Activated T-cell treated with anti-CD3 and anti-CD28 coated beads, Interleukin-2, amount 50 U/mL, for 4 hours (primary cell): ENCODE measurements at places on chromosomes 2 and 18. TPM values are rescaled to one million over a fixed set of nuclear protein-coding genes. Genes with fewer than 3 reads are reported as not detected.

Gene HOXD1
- total RNA-seq: not detected

Gene AGXT
- total RNA-seq: 0.34 TPM

Gene IL36B
- not detected for total RNA-seq

Gene PLEK
- total RNA-seq: 2.6 TPM

Gene SNORC
- total RNA-seq: 1.2 TPM

Gene MSTN
- total RNA-seq: not detected

Gene DPYSL5
- total RNA-seq: not detected

Gene PPP1R1C
- not detected for total RNA-seq

Gene DCDC2C
- total RNA-seq: not detected

Gene KIF1A
- 4.5 TPM for total RNA-seq

Gene KCNG2
- not detected for total RNA-seq

Gene SOCS6
- total RNA-seq: 0.81 TPM

Gene GNLY
- total RNA-seq: 26.5 TPM

Gene C1GALT1C1L
- 0.34 TPM for total RNA-seq

DNA sequence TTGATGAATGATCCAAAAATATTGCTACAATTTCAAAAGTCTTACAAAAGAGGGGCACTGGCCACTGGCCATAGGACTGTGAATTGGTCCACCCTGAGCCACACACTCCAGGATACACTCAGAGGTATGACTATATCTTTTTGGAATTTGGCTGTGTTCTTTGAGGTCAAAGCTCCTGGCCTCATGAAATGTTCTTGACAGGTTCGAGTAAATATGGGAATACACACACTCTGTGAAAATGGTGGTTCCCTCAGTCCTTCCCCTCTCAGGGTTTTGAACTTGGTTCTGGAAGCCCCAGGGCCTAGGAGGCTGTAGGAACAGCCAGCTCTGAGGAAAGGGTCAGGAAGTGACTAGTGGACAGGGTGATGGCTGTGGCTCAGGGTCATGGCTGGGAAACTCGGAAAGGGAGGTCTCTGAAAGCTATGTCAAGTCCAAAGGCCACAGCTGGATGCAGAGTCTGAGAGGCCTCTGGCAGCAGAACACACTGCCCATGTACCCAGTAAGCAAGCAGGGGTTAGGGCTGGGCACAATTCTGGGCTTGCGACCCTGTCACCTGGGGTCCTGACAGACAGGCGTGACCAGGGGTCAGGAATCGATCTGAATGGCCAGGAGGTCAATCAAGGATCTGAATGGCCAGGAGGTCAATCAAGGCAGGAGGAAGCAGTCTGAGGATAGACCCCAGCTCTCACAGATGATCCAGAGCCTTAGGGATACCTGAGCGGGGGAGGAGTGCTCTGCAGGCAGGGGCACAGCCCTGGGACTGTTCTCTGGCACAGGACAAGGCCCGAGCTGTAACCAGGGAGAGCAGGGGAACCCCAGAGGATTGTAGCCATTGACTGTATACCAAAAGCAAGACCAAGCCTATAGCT lies 223.4 kb upstream of the SMAD2 start:
- no peak for DNase-seq

DNA sequence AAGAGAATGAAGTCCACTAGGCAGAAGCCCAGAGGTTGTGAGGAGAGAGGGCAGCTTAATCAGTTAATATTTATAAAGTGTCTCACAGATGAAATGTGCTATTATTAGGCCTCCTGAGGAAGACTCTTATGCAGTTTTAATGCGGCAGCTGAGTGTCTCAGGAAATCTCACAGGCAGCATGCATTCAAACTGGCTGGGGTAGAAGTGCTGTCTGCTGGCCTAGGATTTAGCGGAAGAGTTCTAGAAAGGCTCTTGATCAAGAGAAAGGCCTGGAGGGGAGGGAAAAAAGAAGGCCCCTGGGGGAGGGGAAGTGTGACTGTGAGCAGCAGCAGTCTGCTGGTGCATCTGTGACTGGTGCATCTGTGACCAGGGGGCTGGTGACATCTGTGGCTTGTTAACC lies 133.0 kb downstream of the FSHR start:
- no peak for DNase-seq

DNA sequence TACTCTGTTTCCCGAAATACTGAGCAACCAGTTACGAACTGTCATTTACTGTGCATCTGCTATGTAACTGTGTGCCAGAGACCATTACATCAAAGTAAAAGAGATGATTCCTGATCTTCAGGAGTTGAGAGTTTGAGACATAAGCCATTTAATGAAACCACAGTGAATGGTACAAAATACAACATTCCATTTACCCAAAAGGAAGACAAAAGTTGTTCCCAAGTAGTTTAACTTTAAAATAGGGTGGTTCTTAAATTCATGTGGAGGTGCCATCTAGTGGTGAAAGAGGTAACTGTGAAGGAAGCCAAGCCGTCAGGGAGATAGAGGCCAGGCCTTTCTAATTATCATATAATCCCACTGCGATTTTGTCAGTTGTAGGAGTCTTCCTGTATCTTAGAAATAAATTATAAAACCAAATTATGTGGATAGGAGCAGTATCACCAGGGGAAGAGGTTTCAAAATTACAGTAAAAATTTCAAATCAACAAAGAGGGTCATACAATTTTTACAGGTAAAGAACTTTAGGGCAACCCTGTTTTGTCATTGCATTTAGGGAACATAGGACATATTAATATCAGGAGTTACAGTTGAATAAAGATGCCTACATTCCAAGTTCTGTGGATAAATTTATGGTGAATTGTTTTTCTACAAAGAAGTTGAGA lies 67.7 kb downstream of the EPAS1 start:
- DNase-seq: peak; percentile 21

GRCh38 chr2:71685941-71686611 lies 232.7 kb downstream of the DYSF start:
- no peak for DNase-seq

DNA sequence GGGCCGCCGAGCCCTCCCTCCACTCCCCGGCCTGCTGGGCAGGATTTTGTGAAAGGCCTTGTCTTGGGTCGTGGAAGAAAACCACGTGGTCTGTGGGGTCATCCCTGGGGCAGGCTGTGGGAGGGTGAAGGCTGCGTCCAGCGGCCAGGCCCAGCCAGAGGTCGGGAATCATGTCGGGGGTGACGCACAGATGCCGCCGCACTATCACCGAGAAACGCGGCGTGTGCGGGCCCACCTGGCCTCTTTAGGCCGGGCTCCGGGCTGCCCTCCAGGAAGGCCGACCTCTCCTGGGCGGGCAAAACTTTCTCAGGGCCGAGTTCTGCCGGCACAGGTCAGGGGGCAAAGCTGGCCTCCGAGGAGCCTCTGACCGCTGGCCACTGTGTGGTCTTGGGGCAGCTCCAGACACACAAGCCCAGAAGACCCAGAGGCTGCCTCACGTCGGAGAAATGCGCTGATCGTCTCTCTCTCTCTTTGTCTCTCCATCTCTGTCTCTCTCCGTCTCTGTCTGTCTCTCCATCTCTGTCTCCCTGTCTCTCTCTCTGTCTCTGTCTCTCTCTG lies 28.4 kb downstream of the NFATC1 start:
- no peak for DNase-seq

DNA sequence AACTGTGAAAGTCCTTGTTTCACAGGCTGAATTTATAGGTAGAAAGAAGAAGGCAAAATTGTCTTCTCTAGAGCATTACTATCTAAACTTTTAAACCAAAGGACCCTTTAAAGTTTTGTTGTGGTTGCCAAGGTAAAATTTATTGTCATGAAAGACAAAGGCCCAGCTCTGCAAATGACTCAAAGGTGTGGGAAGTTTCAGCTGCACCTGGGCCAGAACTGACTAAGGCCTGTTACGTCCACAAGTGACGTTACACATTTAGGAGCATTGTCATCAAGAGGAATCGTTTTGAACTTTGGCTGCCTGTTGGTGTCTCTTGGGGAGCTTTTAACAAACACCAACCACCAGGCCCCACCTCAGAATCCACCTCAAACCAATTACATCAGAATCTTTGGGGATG lies 8.1 kb upstream of the DSC3 start:
- no peak for DNase-seq

- DNase-seq: no peak
Measured at GRCh38 chr2:191857259-191857805, 10.4 kb upstream of the CAVIN2 start.

- no peak for DNase-seq
Measured at GRCh38 chr2:160006475-160006874, 55.9 kb downstream of the PLA2R1 start.

DNA sequence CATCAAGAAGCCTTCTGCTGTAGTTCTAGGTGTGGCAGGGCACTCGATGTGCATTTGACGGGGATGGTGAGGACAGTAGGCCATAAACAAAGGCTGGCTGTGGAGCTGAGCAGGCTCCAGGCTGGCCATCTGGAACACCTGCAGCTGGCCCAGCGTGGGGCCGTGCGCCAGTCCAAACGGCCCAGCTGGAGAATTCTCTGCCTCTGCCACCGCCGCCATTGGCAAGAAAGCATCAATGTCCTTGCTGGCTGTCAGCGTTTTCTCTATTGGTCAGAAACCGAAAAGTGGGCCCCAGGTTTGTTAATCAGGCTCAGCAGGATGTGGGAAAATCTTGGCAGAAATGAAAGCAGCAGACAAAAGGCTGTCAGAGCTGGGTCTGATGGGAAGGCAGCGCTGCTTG lies 24.0 kb upstream of the CTIF start:
- no peak for DNase-seq

DNA sequence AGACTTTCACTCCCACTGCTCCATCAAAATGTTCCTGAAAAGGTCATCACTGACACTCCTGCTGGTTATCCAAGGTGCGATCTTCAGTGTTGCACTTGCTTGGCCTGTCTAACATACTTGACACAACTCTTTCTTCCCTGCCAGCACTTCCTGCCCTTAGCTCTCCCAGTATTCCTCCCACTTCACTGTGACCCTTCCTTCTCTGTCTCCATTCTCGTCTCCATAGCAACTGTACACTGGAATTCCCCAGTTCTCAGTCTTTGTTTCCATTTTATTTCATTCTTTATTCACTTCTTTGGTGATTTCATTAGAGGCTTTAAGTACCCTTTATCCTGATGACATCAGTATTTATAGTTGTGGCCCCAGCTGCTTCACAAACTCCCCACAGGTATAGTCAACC lies 333.0 kb downstream of the IRS1 start:
- DNase-seq: no peak

GRCh38 chr2:125386074-125386473 lies 1269.9 kb upstream of the GYPC start:
- DNase-seq: no peak

DNA sequence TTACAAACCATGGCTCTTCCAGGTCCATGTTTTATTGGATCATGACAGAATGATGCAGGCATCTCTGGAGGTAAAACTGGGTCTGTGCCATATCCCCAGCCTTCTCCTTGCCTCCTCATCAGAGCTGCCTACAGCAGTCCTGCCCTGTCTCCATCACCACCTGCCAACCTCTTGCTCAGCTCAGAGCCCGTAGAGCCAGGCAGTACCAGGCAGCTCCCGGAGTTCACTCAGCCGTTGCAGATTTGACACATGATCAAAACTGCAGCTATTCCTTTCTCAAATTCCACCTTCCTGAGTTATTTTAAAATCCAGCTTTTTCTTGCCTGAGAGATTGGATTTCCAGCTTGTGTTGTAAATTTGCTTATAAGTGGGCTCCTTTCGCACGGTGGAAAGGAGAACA lies 218.2 kb upstream of the CELF4 start:
- DNase-seq: no peak

GRCh38 chr2:240569998-240570530 lies 1.8 kb downstream of the RNPEPL1 start:
- no peak for DNase-seq

DNA sequence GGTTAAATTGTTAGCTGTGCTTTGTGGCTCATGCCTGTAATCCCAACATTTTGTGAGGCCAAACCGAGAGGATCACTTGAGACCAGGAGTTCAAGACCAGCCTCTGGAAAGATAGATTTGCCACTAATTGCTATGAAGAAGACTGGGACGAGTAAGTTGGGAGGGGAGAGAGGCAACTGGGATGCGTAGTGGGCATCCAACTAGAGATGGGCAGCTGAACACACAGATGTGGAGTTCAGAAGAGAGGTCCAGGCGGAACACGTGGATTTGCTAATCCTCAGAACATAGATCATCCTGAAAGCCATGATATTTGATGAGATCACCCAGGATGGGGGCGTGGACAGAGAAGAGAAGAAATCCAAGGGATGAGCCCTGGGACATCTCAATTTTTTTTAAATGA lies 48.7 kb downstream of the CYP26B1 start:
- no peak for DNase-seq

GRCh38 chr2:167369083-167369482 lies 480.8 kb downstream of the XIRP2 start:
- DNase-seq: no peak

DNA sequence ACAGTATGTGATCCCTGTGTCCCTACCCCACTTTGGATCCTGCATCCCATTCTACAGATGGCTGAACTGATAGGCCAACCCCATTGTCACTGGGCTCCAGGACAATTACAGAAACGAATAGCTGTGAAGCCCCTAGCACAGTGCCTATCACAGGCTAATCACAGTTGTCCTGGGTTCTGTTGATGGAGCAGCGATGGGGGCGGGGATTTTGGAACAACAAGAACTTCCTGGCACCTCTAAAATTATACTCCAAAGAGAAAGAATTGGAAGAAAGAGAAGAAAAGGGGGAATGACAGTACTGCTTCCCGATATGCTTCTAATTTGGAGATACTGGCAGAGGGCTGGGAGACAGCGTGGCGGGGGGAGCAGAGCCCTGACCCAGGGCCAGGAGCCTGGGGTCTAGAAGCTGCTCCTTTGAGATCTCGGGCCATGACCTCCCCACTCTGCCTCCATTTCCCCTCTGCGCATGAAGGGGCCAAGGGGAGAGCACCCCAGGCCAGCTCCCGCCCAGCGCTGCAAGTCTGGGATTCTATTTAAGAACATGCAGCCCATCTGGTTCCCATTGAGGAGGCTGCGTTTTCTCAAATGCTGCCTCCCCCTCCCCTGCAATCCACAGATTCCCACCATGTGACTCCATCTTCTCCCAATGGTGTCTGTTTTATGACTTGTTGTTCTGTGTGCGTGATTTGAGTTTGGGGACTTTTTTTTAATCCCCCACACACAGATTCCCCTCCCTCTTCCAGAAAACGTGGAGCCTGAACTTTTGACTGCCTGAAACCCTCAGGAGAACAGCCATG lies 202.7 kb downstream of the CYP26B1 start:
- no peak for DNase-seq

DNA sequence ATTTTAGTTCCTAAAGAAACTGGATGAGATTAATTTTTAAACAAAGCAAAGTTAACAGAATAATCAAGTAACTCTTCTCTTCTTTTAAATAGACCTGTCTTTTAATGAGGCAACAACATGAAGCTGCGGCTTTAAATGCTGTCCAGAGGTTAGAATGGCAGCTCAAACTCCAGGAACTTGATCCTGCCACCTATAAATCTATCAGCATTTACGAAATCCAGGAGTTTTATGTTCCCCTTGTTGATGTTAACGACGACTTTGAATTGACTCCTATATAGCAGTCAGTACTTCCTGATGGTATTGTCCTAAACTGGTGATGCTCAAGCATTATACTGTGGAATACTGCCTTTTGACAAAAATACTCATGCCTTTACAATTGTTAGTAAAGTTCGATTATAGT lies 53.7 kb upstream of the TWSG1 start:
- DNase-seq: no peak

DNA sequence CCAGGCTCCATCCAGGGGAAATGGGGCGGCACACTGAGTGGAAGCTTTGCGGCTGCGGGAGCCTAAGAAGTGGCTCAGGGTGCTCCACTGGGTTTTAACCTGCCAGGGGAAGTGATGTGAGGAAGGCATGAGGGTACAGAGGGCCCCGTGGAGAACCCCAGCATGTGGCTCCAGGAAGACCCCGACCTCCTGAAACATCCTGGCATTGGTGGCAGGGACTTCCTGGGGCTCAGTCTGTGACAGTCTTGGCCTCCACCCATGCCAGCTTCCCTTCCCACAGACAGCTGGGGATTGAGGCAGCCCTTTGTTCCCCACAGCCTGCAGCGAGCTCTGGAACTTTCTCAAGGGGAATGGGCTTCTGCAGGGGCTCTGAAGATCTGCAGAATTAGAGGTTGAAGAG lies 146.6 kb downstream of the TNS1 start:
- DNase-seq: no peak
